Thoracic aorta (tissue), 2 donors: ENCODE measurements at places on chromosomes 3 and 15. TPM values are rescaled to one million over a fixed set of nuclear protein-coding genes. Genes with fewer than 3 reads are reported as not detected.

- DNase-seq: no peak
These were observed 32.8 kb downstream of the LRRK1 start for GRCh38 chr15:100951965-100952364.

GRCh38 chr3:50487181-50487580 lies 16.3 kb downstream of the CACNA2D2 start:
- DNase-seq: no peak

- DNase-seq: no peak
These were observed 123.8 kb upstream of the CMC1 start for GRCh38 chr3:28117598-28117997.

DNA sequence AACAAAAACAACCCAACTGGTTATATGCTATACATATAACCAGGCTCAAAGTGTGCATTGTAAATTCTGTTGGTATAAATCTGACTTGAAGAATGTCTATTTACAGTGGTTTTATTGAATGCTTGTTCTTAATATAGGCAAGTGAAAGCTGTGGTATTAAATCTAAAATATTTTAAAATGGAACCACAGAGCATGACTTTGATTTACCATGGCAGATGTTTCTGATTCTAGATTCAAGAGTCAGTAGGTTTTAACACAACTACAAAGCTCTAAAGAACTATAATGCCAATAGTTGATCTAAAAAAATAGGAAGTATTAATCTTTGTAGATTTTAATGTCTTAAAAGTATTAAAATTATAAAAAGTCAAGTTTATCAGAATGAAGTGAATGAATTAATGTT lies 141.9 kb upstream of the PLSCR5 start:
- DNase-seq: no peak

DNA sequence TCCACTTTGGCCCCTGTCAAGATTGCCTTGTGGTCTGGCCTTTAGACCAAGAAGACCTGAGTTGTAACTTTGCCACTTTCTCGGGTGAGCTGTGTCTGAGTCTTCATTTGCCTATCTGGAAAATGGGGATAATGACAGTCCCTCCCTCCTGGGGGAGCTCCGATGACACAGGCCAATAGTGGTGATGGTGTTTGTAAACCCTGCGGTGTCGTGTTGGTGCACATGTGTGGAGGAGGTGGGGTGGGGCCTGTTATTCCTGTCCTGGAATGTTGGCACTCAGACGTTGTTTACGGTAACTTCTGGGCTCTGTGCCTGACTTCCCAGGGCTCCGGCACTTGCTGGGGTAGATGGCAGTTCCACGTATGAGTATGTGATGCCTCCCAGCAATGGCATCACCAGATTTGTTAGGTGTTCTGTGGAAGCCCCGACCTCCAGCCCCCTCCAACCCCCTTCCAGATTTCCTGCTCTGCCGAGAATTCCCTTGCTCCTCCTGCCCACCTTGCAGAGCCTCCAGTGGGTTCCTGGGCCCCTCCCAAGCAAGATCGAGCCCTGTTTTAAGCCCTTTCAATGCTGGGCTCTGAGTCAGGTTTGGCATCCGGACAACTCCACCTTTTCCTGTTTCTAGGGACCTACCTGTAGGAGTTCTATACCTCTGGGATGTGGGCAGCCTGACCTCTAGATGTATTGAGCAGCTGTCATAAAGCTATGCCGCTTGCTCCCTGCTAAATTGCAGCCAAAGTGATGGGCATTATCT lies 31.4 kb downstream of the HRH1 start:
- peak; percentile 74 for DNase-seq

GRCh38 chr3:97999103-97999502 lies 26.9 kb upstream of the RIOX2 start:
- no peak for DNase-seq

DNA sequence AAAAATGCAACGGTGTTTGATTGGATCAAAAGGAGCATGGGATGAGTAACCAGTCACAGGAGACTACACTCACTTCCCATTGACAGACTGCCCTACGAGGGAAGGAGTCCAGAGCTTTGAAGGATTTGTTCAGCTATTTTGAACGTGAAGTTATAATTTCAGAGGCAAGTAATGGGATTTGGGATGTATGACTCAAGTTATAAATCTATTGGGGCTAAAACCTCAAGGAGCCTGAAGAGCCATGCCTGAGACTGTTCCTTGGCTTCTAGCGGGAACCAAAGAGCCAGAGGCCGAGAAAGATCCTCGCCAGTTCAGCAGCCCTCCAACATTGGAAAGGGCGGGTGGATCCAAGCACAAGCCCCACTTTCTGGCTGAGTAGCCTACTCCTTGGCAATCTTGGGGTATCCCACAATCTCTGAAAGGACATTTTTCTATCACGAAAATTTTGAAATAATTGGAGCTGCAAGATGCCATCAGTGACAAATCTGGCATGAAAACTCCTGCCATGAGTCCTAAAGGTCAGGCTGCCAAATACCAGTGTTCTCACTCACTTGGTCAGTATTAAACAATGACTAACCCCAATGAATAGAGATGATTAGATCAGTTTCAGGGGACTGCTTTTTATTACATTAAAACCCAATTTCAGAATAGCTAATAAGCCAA lies 48.6 kb upstream of the SLCO2A1 start:
- no peak for DNase-seq

GRCh38 chr15:80599359-80599758 lies 95.8 kb upstream of the ABHD17C start:
- DNase-seq: no peak

DNA sequence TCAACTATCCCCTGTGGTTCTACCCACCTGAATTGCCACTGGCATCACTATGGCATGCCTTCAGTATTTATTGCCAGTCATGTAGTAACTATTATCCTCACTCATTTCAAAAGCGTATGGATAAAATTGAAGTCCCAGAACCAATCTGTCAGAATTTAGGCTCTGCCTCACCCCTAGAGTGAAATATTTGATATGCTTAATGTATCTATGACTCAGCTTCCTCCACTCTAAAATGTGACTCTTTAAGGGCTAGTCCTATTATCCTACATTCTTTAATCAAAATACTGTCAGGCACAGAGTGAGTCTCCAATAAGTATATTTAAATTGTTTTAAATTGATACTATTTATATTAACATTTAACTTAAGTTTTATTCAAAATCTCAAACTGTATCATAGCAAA lies 27.6 kb downstream of the ARPP21 start:
- no peak for DNase-seq

ATP2B2 gene
- not detected for total RNA-seq

PP2D1 gene
- total RNA-seq: not detected

PPM1L gene
- 13.3 TPM for total RNA-seq

AHSG gene
- total RNA-seq: not detected

MASP1 gene
- total RNA-seq: 2.6 TPM

TRA2B gene
- total RNA-seq: 267 TPM

C3orf52 gene
- 8.8 TPM for total RNA-seq
